ENCODE measurements at places on chromosomes 7 and 10. TPM values are rescaled to one million over a fixed set of nuclear protein-coding genes. Genes with fewer than 3 reads are reported as not detected.

The PROSER2 gene
- total RNA-seq, result 8.8 TPM

The TECTB gene
- total RNA-seq, result not detected

The CLEC2L gene
- not detected for total RNA-seq

DNA sequence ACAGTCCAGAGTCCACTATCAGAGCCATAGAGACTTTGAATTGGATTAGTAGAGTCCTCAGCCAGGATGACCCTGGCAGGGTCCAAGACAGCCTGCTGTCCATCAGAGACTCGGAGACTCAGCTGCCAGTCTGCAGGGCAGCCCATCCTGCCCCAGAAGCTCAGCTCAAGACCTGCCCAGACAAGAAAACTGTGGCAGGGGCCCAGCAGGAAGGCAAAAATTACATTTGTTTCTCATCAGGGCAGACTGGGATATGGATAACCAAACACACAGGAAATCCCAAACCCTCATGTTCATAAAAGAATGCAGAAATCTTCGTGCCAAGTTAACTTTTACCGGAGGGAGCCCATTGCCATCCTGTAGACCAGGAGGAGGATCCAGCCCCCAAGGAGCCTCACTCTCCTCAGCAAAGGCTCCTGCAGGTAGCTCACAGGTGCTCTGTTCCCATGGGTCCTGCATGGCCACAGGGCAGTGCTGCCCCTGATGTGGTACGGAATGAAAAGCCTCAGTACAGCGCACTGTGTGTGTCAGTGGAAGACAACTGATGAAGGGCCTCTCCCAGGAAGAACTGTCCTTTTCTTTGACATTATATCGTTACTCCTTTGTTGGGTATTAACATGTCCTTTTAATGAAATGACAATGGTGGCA lies 222.2 kb downstream of the KCNMA1 start:
- H3K4me1 ChIP-seq, result peaks cover 71% of the 10 kb centered on the region
- H3K36me3 ChIP-seq, result peaks cover 2% of the 10 kb centered on the region
- H3K27ac ChIP-seq, result peak overlapping the region; percentile 94
- H3K4me3 ChIP-seq, result peak overlapping the region; percentile 7
- DNase-seq, result no peak
- H3K27me3 ChIP-seq, result no peaks in the 10 kb centered on the region

DNA sequence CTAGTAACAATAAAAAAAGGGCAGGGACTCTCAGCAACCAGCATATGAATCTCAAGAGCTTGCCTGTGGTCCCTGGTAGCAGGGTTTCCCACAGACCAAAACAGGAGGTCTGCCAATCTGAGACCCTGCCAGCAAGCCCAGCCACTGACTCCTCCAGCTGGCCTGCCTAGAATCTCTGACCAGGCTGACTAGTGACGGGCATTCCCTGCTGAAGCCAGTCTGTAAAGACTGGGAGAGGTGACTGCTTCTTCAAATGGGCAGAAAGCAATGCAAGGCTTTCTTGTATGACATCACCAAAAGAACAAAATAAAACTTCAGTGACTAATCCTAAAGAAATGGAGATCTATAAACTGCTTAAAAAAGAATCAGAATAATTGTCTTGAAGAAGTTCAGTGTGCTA lies 249.4 kb downstream of the TCF7L2 start:
- peaks cover 10% of the 10 kb centered on the region for H3K4me1 ChIP-seq
- H3K27me3 ChIP-seq, result no peaks in the 10 kb centered on the region
- peaks cover 3% of the 10 kb centered on the region for H3K36me3 ChIP-seq
- no peak overlapping the region for H3K4me3 ChIP-seq
